ENCODE measurements at places on chromosomes 4 and X.
A peak's percentile ranks its signal among the peaks of the same experiment; 100 is the strongest.

- DNase-seq: peak; percentile 42
Observed at GRCh38 chrX:45258731-45259402, 58.2 kb upstream of the DIPK2B start.

- no peak for DNase-seq
Observed at GRCh38 chrX:119089619-119090018, 16.8 kb downstream of the CT47C1 start.

DNA sequence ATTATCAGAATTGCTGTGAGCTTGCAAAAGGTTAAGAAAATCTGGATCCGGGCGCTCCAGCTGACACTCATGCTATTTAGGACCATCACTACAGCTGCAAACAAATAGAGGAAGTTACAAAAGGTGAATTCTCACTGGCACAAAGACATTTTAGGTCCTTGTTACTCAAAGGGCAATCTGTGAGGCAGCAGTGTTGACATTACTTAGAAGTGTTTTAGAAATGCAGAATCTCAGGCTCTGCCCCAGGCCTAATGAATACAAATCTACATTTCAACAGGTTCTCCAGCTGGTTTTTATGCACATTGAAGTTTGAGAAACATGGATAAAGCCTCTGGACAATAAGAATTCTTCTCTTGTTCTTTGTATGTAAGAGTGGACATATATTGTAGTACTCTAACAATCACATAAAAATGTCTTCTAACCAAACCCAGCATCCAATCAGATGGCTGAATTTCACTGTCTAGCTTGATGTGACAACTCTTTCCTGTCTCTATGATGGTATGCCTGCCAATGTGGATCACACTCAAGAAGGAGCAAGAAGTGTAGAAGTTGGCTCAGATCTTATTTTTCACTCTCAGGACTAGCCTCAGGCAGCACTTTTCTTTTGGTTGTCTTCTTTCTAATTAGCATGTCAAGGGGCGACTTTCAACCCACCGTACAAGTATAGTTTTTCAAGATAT lies 18.8 kb downstream of the SLC7A11 start:
- no peak for DNase-seq

DNA sequence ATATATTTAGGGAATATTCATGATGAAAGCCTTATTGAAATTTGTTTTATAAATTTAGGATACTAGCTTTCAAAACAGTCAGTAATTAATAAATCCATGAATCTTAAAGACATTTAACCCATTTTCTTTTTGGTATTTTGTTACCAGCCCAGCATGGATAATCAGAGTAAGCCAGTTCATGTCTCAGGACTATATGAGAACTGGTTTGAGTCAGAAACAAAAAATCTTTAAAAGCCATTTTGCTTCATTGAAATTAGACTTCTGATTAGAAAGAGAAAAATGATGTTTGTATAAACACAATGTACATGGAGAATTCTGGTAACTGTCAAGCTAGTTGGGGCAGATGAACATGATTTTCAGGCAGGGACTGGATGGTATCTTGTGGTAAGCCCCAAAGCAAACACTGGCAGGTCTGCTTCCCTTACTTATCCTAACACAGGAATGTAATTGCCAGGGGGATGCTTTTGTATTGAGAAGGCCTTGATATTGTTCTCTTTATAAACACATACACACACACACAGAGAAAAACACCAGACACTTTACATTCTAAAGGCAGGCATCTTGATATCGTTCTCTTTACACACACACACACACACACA lies 9.4 kb downstream of the ARHGAP10 start:
- DNase-seq: no peak

DNA sequence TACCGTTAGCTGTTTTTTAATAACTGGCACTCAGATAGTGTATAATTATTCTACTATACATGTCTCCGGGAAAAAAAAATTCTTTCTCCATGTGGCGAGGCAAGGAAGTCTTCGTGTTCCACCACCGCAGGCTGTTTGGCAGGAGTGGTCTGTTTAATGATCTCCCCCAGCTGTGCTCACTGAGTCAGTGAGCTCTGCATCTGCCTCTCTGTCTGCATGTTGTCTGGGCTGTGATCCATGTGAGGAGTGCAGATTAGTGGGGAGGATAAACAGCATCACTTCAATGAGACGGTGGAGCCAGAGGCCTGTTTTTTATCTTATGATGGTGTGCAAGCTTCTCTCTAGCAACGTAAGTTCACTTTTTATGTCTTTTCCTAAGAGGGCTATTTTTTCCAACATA lies 69.8 kb downstream of the RPS3A start:
- DNase-seq: peak; percentile 62

- no peak for DNase-seq
Observed at GRCh38 chrX:22109442-22109841, 77.3 kb downstream of the PHEX start.

GRCh38 chr4:36676139-36677050 lies 395.0 kb downstream of the DTHD1 start:
- DNase-seq: no peak

- DNase-seq: no peak
Observed at GRCh38 chr4:40681600-40681999, 51.9 kb upstream of the RBM47 start.

GRCh38 chrX:131058136-131058868 lies at the start of gene ARHGAP36:
Gene ARHGAP36 (plus strand): TSS chrX:131058346. CDS start chrX:131081666, 23,320 bp downstream.
- DNase-seq: no peak

DNA sequence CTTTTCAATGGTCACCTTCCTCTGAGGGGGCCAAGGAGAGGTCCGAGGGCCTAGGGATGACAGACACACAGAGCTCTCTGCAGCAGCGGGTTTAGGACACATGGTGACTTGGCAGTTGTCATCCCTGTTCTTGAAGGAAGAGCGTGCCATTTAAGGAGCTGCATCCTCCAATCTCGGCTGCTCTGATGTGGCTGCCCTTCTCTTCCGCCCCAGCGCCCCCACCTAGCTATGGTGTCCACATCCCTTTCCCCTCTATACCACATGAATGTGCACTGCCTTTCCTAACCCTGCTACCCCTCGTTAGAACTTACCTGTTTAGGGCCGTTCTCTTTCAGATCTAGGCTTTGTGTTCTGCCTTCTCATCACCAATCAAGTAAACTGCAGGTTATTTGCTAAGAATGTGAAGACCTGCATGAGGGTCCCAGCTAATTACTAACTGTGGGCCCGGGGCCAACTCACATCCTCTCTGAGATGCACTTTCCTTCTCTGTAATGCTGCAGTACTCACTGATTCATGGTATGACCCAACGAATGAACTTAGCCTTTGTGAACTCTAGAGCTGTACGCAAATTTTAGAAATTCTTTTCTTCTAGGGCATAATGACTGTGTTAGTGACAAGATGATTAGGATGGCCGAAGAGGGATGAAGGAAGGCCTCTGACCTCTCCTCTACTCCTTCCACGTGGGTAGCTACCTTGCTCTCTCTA lies 38.2 kb downstream of the CHST7 start:
- DNase-seq: no peak

GRCh38 chr4:184267673-184268583 lies 50.3 kb upstream of the ENPP6 start:
- DNase-seq: peak; percentile 77

- no peak for DNase-seq
Observed at GRCh38 chr4:32689518-32689917, 1969.3 kb downstream of the PCDH7 start.

- no peak for DNase-seq
Observed at GRCh38 chrX:106894978-106895452, 8.1 kb downstream of the RIPPLY1 start.

DNA sequence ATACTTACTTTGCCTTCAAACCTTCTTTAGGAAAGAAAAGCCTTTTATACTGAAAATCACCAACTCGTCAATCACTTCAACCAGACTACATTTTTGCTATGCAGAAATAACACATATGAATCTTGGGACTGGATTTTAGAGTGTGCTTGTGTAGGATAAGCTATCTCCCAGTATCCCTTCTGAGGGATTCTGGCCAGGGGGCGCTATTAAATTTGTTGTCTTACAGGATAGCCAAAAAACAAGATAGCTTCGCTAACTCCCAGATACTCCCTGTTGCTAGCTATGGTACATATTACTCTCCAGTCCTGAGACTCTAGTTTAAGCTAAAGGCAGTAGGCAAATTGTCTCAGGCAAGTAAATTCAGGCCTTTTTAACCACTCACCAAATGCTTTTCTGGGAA lies 167.2 kb downstream of the LHFPL1 start:
- no peak for DNase-seq

- no peak for DNase-seq
Observed at GRCh38 chrX:69024161-69024736, 141.0 kb downstream of the PJA1 start.

- no peak for DNase-seq
Observed at GRCh38 chrX:57651169-57651919, 28.7 kb downstream of the NLRP2B start.

DNA sequence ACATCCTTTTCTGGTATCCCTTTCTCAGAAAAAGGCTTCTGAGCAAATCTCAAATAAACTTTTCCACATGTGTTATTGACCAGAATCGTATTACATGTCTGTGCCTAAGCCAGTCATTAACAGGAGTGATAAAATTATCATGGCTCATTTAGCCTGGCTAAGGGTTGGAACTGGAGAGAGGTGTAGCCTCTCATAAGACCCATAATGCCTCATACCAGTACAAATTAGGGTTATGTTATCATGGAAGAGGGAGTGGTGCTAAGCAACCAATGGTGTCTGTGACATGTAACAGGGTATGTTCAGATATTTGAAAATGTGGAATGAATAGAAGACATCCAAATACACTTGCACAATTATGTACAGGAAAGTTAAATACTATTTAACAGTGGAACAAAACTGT lies 99.6 kb upstream of the CCDC160 start:
- no peak for DNase-seq

DNA sequence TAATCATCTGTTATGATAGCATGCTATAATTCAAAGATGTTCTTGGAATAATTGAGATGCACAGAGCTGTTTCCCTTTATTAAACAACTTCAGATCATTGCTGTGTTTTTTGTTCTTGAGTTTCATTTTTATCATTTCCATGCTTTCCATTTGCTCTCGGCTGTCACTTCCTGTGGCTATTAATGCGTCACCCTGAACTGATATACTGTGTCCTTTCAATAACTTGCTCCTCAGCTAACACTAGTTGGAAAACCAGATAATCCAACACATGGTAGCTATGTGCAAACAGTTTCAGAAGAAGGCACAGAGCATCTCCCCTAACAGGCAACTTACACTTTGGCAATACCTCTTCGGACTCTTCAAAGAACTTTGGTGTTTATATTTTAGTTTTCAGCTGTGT lies 376.0 kb downstream of the GBA3 start:
- DNase-seq: no peak

GRCh38 chrX:77788050-77788449 lies 2.0 kb upstream of the ATRX start:
- DNase-seq: no peak

- DNase-seq: peak; percentile 32
Observed at GRCh38 chrX:119343856-119344255, 55.3 kb upstream of the SLC25A43 start.

GRCh38 chr4:28759064-28759463 lies 1898.4 kb downstream of the STIM2 start:
- DNase-seq: no peak

GRCh38 chr4:179601671-179602070 lies 2159.4 kb upstream of the AGA start:
- DNase-seq: no peak

DNA sequence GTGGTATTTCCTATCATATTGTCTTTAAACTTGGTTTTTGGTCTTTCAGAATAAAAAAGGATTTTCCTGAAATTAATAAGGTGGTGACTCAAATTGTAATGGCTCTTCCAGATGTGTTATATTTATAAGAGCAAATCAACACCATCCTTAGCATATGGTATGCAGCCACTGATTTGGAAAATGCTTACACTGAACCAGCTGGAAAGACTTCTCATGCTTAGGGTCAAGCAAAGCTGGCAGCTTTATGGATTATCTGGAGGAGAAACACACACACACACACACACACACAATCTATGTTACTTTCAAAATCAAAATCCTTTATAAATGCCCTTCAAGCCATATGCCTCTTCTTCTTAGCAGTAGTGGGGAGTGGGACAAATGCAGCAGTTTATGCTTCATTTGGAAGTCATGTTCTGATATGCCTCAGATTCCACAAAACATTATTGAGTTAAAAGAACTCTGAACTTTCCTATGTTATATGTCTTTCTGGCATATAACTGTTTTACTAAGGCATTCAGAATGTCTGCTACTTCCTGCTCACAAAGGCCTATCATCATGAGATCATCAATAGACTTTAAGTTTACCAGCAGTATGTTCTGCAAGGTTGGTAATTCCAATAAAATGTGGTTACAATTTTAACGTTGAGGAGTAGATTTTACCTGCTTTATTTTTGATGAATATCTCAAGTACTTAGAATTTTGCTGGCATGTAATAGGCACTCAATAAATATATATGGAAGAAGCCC lies 72.9 kb upstream of the PRDM5 start:
- DNase-seq: no peak

GRCh38 chrX:48540028-48540375 lies 488 bp downstream of the TBC1D25 start:
- DNase-seq: peak; percentile 61

DNA sequence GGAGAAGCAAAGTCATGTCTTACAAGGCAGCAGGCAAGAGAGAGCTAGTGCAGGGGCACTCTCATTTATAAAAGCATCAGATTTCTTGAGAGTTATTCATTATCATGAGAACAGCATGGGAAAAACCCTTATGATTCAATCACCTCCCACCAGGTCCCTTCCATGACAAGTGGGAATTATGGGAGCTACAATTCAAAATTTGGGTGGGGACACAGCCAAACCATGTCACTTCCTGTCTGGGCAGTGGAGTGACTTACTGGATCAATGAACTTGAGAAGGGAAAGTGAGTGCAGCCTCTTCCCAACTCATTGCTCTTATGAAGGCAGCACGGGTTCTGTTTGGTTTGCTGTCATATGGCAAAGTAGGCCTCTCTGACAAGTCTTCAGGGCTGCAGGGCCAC lies 261.8 kb upstream of the TAPT1 start:
- no peak for DNase-seq

DNA sequence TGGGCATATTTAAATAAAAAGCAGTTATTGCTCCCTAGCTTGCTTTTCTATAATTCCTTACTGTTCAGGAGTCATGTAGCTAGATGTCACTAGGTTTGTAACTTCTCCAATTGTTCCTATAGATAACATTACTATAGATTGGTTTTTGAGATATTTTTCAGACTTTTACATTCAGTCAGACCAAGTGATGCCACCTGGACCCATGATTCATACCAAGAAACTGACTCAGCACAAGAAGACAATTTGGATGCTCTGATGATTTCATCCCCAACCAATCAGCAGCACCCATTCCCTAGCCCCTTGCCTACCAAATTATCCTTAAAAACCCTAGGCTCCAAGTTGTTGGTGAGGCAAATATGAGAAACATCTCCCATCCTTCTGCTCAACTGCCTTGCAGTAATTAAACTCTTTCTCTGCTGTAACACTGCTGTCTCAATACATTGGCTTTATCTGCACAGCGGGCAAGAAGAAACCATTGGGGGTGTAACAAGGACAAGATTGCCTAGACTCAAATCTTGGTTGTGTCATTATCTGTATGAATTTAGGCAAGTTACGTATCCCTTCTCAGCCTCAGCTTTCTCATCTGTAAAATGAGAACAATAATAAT lies 11.8 kb upstream of the NEIL3 start:
- DNase-seq: no peak
